Stimulated activated CD4-positive, alpha-beta T cell treated with anti-CD3 and anti-CD28 coated beads, TNF-alpha, amount 100 ng/mL, for 1 hour (primary cell): ENCODE measurements at places on chromosomes 2 and 18.
A peak's percentile ranks its signal among the peaks of the same experiment; 100 is the strongest.

GRCh38 chr2:71336384-71336783 lies 4.8 kb downstream of the ZNF638 start:
- DNase-seq = no peak

DNA sequence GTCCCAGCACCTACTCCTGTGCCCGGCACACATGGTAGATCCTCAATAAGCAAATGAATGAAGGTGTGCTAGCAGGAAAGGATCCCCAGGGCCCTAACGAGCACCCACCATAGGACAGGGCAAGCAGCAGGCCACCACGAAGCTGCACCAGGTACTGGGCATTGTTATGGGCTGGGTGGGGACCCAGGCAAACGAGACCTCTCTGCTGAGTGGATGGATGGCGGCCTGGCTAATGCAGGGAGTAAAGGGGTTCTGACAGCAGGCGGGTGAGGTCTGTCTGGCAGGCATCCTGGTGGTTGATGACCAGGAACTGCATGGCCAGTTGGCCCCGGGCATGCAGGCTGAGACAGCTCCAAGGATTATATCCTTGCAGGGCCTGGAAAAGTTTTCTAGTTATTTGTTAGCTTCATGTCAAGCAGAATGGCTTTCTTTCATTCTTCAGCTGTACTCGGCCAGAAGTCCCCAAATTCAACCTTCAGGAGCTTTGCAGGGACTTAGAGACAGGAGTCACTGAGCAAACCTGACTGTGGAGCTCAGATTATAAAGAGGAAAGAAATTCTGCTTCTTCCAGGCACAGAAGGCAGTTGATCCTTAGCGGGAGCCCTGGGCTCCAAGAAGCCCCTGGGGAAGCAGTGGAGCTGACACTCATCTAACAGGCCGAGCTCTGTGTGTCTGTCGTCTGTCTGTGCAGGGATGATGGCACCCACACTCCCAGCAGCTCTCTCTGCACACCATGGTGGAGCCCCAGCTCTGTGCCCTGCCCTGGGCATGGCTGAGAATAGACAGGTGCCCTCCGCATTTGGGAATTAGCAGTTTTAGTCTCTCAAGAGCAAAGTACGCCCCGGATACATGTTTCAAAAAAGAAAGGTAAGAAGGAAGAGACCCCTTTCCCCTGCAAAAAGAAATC lies 51.2 kb downstream of the SDC1 start:
- no peak for DNase-seq

DNA sequence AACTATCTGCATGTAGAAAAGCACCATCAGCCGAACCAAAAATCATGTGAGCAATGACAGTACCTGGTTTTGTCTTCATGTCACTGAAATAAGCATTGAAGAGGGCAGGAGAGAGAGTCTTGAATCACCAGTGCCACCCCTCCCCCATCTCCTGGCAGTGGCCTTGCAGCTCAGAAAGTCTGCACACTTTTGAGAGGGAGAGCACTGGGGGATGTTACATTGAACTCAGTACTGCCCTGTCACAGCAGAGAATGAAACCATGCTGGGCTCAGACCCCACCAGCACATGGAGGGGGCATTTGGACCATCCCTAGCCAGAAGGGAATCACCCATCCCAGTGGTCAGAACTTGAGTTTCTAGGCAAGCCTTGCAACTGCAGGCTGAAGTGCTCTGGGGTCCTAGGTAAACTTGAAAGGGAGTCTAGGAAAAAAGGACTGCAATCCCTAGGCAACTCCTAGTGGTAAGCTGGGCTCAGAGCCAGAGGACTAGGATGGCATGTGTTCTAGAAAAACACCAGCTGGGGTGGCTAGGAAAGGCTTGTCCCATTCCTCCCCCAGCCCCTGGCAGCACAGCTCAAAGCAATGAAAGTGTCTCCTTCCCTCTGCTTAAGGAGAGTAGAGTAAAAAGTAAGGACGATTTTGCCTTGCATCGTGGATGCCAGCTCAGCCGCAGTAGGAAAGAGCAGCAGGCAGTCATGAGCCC lies 259.9 kb upstream of the MYT1L start:
- DNase-seq = no peak

GRCh38 chr2:232333361-232334135 lies 45.0 kb upstream of the ALPP start:
- no peak for DNase-seq

DNA sequence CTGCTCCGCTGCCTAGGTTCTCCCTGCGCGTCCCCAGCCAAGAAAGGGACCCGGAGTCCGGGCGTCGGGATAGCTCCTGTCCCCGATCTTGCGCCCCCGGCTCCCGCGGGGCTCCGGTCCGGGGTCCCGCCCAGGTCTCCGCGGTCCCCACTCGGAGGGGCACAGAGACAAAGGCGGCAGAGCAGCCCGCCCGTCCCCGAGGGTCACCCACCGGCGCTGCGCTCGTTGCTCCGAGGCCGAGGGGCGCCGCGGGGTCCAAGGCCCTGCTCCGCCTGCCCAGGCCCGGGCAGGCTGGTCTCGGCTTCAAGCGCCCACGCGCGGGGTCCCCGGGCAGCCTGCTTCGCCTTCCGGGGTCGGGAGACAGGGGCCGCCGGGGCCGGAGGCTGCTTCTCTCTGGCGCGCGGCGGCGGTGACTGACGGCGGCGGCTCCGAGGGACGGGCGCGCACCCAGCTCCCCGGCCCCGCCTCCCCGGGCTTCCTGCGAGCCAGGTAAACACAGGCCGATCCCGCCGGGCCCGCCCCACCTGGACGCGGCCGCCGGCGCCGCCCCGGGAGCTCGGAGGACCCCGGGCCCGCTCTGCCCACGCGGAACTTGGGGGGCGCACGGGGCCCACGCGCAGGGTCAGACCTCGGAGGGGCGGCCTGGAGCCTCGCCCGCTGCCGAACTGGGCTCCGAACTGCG lies at the start of gene MBP:
Gene MBP (minus strand): TSS at position 415 of the 682 bp plus-strand sequence. CDS start 27,522 bp downstream, outside the sequence.
- peak; percentile 61 for DNase-seq

DNA sequence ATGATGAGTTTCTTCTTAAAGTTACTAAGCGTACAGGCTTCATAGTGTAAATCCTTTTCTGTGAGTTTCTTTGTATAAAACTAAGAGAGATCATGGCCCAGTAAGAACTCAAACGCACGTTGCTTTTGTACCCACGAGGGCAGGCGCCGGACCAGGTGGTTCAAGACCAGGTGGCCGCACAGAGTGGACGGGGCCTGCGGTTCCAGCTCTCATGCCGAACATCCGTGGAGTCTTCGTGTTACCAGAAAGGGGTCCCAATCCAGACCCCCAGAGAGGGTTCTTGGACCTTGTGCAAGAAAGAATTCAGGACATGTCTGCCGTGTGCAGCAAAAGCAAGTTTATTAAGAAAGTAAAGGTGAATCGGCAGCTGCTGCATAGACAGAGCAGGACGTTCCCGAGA lies 53.0 kb downstream of the KCNG2 start:
- no peak for DNase-seq

- no peak for DNase-seq
Measured at GRCh38 chr2:146506851-146507250, 1338.0 kb upstream of the ACVR2A start.

DNA sequence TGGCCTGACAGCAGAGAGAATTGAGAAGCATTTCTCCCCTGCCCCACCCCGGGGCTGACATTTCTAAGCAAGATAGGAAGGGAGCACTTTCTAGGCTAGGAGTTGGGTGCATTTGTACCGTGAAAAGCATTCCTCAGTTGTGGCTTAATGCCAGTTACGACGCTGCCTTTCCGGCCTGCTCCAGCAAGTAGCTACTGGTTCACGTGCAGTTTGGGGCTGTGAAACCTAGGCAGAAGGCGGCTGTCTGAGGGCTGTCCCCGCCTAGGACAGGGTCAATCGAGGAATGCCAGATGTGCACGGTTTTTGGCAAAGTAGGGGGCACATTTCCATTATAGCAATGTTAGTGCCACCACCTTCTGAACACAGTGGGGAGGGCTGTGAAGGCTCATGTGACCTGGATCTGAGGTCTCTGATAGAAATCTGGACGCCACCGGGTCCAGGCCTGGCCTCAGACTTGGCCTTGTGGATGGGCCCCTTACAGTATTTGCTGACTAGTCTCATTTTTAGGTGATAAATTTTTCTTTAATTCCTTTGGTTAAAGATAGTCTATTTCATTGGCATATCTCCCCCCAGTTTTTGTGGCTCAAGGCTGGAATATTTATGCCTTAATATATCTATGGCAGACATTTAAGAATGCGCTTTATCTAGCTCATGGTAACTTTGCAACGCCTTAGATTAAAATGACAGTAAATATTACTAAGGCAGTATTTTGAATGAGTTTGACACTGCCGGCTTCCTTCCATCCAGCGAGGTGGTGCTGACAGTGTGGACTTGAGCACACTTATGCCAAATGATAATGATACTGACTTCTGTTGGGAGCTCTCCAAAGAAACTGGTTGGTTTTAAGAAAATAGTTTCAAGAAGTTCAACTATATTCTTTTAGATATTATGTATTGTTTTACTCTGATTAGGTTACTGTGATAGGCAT lies 78.7 kb downstream of the LPIN1 start:
- DNase-seq = no peak

GRCh38 chr2:45285311-45285710 lies 276.1 kb upstream of the SIX2 start:
- DNase-seq = no peak

DNA sequence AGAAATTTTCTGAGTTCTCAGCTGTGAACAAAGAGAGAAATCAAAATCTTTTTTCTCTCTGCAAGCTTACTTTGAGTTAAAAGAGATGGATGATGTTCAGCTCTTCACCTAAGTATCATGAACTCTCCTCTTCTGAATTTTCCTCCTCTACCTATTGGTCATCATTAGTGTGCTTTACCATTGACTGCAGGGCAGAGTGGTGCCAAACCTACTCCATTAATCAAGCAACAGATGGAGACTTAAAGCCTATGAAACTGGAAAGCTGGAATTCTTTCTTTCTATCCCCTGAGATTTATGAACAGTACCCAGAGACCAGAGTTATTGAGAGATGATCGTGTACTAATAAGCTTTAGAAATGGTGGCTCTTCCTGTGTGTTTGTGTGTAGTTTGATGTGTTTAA lies 31.3 kb upstream of the LINC00305 start:
- no peak for DNase-seq

DNA sequence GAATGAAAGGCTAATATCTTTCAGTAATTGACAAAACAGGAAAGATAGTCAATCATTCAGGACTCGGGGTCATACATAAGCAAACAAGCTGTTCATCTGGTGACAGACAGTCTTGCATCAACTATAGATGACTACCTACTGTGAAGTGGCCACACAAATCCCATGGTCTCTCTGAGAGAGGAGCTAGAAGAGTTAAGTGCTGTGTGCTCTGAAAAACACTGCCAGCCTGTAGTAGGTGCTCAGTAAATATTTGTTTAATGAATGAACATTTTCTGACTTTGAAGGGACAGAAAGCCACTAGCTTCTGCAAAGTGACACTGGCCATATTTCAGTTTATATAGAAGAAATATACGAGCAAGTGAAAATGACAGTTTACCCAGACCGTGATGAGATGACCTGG lies 184.0 kb upstream of the CHAC2 start:
- DNase-seq = no peak

DNA sequence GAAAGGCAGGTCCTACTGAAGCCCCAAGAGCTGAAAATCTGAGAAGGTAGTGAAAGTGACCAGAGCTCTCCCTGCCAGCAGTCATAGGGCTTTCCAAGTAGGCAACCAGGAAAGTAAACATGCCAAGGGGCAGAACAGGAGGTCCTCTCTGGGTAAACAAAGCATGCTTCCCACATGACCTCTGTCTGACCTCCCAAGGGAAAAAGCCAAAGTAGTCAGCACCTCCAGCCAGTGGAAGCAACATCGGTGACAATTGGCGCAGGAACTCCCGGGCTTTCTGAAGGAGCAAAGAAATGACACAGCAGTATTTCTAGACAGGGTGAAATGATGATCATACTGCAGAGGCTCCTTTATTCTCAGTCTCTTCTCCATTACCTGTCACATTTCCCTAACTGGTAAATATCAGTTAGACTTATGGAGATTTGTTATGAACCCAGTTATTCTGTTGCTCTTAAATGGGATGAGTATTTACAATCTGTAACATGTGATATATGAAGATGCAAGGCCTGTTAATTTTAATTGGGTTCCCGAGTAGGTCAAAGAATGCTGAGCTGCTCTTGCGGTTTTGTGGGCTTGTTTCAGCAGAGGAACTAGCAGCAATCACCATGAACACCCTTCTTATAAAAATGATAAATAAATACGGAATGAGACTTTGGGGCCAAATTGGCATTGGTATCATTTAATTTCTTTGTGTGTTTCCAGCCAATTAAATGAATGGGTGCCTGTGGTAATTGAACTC lies 321.0 kb downstream of the RND3 start:
- no peak for DNase-seq

GRCh38 chr2:5713101-5713500 lies 20.9 kb downstream of the SOX11 start:
- DNase-seq = no peak

DNA sequence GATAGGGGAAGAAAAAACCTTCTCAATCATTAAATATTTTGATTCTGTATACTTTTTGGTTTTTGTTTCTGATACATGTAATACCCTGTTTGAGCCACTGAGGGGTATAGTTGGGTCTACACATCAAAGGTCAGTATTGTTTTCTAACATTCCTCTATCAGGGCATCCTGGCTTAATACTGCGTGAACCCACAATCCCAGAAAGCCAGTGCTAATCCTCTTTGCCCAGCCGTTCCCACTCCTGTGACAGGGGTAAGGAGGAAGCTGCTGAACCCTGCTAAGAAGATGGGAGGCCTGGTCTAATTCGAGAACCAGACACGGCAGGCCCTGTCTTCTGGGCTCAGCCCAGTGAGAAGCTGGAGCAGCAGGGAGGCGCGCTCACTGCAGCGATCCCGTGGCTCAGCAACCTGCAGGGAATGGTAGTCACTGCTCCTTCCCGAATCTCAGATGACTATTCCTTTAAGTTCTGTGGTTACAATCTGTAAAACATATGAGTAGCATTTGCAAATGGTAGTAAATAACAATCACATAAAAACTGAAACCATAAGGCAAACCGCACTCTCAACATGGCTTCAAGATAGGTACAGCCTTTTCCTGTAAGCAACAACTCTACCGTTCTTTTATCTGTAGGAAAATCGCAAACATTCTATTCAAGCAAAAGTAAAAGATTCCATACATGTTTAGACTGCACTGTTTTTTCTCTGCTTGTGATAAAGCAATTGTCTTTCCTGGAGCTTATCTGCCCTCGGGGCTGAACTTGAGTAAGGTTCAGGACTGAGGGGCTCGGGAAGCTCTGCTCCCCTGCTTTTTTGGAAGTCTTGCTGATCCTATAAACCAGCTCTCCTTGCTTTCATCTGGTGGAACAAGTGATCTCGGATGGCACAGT lies 87.0 kb downstream of the EPB41L3 start:
- DNase-seq = no peak

GRCh38 chr2:38862476-38862875 lies 13.3 kb downstream of the DHX57 start:
- no peak for DNase-seq

DNA sequence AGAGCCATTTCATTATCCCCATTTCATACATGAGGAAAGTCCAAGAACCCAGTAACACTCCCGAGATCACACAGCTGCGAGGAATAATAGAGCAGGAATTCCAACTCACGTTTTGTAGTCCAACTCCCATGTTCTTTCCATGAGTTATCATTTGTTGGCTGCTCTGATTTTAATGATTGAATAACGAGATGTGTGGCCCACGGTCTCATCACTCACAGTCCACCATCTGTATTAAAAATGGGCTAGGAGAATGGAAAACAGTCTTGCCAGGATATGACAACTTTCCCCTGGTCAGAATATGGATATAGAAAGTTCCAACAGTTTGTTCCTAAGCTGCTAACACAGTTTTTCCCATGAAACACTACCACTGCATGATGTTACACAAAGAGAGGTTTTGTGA lies 147.5 kb downstream of the METTL4 start:
- DNase-seq = no peak
